ENCODE measurements at places on chromosomes 6 and 20.

DNA sequence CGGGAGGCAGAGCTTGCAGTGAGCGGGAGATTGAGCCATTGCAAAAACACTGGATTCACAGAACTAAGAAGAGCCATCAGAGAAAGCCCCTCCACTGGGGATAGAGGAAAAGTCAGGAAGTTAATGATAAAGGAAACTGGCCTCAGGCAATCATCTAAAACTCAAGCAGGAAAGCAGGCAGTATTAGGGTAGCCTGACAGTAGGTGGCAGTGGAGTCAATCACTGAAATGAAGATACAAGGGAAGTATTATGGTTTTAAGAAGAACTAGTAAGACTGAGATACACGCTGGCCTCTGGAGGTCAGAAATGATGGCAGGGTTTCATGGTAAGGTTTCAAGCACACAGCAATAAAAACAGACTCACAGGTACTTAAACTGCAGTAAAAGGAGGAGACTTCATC, 578.3 kb downstream of the HACE1 start:
- peak; percentile 33 for DNase-seq

GRCh38 chr6:149881066-149881766, 16.7 kb downstream of the RAET1E start:
- DNase-seq = no peak

DNA sequence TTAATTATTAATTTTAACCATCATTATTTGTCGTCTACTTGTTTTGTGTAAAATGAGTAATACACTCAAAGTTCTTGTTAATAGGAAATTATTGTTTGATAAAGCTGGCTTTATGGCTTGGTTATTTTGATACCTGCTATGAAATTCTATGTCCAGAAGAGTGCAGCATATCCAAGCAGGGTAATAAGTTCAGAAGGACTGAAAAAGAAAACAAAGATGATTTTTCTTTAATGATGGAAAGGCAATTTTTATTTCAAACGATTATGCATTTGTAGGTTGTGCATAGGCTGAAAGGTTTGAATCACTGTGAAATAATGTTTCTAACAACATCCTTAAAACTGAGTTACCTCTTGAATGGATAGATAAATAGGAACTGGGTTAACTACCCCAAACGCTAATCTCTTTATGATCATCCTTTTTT, 1.4 kb upstream of the MAN1A1 start:
- no peak for DNase-seq

DNA sequence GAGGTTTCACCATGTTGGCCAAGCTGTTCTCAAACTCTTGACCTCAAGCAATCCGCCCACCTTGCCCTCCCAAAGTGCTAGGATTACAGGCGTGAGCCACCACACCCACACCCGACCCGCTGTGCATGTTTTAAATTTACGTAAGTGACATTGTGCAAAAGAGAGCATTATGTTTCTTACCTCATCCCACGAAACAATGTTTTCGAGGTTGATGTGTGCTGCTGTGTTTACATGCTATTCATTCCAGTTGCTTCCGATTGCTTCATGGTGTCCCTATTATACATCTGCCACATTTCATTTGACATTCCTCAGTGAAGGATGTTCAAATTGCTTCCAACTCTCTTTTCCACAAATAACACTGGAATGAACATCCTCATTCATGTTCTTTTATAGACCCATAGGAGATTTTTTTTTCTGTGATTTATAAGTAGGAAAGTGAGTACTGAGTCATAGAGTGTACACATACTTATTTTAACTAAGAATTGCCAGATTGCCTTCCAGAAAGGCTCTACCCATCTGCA, 403.9 kb upstream of the JARID2 start:
- DNase-seq = no peak

DNA sequence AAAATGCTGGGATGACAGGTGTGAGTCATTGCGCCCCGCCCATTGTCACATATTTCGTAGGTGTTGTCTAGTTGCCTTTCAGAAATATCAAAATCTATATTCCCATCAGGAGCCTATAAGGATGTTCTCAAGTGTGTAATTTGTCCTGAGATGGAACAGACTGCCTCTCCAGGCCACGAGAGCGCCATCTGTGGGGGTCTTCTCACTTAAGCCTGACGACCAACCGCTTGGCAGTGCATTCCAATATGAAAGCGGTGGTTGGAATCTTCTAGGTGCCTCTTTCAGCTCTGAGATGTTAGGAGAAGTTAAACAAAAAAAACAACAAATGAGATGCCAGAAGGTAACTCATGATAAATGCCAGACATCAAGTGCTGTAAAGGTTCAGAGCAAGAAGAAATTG, 488.5 kb downstream of the QKI start:
- DNase-seq = no peak

DNA sequence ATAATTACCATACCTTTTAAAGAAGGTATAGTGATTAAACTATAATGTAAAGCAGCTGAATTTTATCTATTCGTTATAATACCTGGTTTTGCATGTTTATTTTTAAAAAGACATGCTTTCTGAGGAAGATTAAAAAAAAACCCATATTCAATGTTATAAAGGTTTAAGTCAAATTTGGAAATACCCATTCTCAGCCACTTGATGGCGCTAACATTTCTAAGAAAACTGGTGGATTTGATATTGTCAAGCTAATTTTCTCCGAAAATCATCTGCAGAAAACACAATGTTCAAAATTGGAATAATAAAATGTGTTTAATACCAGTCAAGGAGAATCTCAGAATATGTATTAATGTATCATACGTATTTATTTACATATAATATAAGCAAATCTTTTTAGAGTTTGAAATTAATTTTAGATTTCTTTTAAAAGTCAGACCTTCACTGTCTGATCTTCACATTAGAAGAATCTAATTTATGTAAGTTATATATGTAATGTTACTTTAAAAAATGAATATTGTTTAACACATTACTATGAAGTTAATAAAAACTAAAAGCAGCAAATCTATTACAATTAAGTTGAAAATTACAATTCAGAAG, 35.0 kb downstream of the SHPRH start:
- DNase-seq = no peak

DNA sequence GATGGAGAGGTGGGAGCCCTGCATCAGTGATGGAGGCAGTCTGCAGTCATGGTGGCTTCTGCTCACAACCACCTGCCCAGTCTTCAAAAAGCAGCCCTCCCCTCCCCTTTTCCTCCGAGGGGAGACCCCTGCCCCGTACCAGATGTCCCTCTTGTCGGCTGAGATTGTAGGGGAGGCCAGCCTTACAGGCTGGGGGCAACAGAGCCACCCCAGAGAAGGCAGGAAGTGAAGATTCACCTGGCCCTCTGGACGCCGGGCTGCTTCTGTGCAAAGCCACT, 4.5 kb downstream of the TNFRSF6B start:
- peak; percentile 1 for DNase-seq

DNA sequence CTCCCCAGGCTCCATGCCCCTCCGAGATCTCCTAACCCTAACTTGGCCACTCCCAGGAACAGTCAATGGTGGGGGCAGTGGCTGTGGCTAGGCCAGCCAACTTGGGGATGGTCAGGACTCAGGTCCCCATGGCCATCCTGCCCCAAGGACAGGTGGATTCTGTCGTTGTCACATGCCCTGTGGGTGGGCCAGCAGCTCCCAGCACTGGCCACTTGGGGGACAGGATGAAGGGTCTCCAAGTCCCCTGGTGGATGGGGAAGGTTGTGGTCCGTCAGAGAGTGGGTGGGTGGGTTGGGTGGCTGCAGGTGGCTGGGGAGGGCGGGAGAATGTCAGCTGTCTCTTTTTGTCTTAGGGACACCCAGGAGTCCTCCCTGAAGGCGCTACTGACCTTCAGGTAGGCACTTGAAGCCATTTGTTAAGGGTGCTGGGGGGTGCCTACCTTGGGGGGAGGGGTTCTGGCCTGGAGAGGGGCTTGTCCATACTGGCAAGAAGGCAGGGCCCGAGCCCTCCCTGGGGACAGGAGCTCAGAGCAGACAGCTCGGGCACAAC, 5.5 kb downstream of the COL9A3 start:
- DNase-seq = no peak
